Choroid plexus epithelial cell (primary cell): ENCODE measurements at places on chromosomes 16 and 17.
A peak's percentile ranks its signal among the peaks of the same experiment; 100 is the strongest.

DNA sequence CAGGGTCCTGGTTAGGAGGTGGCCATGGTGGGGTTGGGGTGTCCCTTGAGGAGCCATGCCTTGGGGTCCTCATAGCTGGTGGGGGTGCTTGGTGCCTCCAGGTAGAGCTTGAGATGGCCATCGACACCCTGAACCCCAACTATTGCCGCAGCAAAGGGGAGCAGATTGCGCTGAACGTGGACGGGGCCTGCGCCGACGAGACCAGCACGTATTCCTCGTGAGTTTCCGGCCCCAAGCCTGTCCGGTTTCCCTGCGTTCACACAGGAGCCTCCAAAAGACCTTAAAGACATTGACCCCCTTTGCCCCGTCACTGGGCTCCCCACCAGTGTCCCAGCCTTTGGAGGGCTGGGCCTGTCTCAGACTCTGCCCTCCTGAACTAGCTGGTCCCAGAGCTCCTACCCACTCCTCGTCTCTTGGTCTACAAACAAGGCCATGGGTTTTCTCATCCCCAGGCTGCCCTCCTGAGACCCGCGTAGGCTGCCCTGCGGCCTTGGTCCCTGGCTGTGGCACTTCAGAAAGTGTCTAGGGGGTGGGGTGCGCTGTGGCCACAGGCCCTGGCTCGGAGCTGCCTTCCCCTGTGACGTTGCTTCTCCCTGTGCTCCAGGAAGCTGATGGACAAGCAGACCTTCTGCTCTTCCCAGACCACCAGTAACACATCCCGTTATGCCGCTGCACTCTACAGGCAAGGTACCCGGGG lies 11.8 kb downstream of the POLR3E start:
- no peak for DNase-seq

DNA sequence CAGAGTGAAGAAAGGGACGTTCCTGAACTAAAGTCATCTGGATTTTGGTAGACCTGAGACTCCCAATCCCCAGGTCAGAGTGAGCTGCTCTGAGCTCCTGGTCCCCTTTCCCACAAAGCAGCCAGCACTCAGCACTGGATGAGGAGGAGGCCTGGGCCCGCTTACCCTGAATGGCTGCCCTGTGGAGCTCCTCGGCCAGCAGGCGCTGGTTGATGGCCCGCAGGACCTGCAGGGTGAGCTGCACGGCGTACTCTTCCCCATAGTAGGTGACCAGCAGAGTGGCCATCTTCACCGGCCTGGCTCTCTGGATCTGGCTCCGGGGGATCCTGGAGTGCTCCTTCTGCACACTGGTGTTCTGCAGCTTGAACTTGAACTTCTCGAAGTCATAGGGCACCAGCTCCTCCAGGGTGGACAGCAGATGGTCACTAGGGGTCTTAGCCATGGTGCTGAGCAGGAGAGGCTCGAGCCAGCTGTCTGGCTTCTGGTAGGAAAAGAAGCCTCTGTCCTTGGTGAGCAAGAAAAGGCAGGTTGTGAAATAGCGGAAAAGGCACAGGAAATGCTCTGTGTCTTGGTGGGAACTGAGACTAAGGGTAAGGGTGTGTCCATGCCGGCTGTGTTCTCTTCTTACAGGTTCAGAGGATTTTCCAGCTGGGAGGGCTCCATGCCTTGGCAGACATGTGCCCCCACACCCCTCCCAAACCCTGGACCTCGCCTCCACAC lies at the start of gene MEFV:
Gene MEFV, minus strand, starts transcription at position 488 of the 720 bp plus-strand sequence. Its CDS starts 46 bp downstream, at position 442.
- peak; percentile 28 for DNase-seq

DNA sequence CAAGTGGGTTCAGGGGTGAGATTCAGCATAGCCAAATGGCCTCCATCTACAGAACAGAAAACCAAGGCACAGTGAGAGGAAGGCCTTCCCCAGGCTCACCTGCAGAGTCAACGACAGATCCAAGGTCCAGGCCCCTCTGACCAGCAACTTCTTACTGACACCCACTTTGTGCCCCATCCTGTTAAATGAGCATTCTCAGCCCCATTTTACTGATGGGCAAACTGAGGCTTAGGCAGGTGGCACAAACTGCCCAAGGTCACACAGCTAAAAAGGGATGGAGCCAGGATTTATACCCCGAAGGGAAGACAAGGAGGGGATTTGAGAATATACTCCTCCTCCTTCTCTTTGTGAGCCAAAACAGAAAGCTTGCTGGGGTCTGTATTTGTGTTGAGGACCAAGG lies 9.3 kb downstream of the SBK1 start:
- no peak for DNase-seq

DNA sequence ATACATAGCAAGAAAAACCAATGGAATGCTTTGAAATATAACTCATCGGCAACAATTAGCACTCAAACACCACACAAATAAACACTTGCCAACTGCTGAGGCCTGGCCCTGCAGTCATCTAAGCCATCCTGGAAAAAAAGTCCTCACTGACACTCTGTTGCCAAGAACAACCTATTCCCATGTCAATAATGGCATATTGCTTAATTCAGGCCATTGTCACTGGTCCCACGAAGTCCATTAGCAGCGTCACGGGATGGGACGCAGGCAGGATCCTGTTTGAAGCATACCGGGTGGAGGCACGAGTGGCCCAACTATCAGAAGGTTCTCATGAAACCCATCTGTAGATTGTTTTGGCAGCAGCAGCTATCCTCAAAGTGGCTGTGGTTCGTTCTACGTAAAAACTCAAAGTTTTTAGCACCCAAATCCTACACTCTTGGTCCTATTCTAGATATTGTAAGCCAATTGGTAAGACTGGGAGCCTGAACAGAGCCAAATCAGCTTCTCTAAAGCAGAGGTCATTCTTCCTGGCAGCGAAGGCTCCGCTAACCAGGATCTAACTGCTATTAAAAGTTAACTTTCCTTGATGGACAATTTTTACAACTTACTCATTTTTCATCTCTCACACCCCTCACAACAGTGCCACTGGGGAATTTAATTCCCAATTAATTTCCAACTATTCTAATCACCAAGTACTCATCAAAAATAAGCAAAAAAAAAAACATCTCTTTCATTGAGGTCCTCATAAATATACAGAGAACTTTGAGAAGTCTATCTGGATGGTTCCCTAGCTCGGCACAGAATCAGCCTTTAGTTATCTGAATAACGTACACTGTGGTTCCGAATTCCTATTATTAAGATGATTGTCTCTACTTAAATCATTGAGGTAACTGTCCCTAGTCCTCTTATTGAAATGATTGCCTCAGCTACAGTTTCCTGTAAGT lies 91.5 kb downstream of the ZFHX3 start:
- DNase-seq, result no peak

DNA sequence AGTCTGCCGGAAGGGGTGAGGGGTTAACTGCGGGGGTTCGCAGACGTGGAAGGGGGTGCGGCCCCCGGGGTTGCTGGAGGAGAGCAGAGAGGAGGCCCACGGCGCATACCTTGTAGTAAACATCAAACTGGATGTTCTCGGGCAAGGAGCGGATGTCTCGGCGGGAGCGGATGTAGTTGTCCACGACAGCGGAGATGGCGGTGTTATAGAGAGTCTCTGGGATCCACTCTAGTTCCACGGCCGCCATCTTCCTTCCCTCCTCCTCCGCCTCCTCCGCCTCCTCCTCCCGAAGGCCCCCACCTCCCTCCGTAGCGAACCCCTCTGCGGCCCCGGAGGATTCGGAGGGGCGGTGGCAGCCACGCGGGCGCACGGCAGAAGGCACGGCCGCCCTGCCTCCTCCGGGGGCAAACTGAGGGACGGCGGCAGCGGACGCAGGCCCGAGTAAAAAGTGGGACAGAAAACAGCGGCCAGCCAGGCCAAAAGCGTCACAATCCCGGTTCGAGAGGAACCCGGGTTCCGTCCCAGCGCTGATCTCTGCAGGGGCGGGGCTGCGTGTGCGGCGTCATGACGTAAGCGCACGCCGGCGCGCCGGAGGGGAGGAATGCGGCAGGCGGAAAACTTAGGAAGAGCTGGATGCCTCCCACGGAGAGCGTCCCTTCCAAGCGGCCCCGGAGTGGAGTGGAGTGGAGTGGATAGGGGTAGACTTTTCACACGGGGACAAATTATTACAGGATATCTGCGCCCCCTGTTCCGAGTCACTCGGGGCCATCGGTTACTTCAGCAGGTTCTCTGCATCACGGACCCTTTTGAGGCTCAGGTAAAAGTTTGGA lies at the start of gene APPBP2:
Gene APPBP2, minus strand, starts transcription at position 558 of the 830 bp plus-strand sequence. Its CDS starts 311 bp downstream, at position 247.
- peak; percentile 86 for DNase-seq

DNA sequence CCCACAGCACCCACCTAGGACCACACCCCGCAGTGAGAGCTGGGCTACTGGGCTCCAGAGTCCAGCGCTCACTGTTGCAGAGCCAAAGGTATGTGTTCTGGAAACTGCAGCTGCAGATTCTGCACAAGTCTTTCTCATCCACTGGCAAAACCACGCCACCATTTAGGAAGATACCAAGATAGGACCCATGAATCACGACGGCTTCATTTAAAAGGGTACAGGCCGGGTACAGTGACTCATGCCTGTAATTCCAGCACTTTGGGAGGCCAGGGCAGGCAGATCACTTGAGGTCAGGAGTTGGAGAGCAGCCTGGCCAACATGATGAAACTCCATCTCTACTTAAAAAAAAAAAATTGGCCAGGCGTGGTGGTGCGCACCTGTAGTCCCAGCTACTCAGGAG lies 18.8 kb downstream of the FOXF1 start:
- no peak for DNase-seq

GRCh38 chr16:4859190-4859899 lies 12.1 kb downstream of the UBN1 start:
- DNase-seq, result no peak

GRCh38 chr17:81991684-81992305 lies 14.4 kb downstream of the ASPSCR1 start:
- DNase-seq, result peak; percentile 36

- DNase-seq, result peak; percentile 52
Measured at GRCh38 chr17:40113907-40114245, 7.9 kb upstream of the MSL1 start.

GRCh38 chr17:15947271-15947670 lies 2.3 kb downstream of the ADORA2B start:
- DNase-seq, result no peak

DNA sequence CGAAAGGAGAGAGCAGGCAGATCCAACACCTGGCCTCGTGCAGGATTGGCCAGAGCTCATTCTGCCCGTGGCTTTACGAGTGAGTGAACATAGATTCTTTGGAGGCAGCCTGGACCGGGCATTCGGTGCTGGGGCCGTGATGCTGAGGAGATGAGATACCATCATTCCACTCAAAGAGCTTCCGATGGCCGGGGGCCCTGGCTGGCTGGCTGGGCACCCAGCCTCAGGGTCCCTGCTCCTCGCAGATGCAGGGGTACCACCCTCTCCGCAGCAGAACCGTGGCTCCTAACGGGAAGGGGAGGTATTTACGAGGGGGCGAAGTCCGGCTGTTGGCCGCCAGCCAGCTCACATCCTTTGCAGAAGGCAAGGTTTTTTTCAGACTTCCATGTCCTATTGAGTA lies 66.1 kb upstream of the FOXF1 start:
- no peak for DNase-seq

GRCh38 chr17:19650826-19651225 lies 2.3 kb downstream of the ALDH3A2 start:
- DNase-seq, result no peak

DNA sequence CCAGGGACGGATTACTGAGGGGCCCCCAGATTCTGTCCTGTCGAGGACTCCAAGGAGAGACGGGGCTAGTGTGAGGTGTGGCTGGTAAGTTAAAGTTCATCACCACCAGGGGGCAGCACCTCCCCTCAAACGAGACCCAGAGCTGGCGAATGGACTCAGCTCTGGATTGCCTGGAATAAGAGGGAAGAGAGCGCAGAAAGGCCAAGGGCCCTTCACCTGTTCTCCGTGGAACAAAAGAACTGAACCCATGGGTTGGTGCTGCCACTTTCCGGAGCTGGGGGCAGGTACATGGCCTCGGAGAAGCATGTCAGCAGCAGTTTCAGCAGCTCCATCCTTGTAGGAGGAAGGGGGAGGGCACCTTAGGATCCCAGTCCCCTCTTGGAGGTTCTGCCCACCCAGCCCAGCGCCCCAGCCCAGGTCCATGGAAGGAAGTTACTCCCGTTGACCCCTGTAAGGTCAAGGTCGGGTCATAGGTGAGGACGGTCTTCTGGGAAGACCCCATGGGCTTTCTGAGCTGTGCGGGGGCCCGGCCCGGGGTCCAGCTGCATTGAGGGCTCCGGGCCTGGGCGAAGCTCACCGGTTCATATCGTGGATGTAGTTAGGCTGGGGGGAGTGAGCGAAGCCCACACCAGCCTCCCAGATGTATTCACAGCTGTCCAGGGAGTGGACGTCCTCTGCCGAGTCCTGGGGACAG lies 10.8 kb downstream of the HID1 start:
- DNase-seq, result peak; percentile 90

DNA sequence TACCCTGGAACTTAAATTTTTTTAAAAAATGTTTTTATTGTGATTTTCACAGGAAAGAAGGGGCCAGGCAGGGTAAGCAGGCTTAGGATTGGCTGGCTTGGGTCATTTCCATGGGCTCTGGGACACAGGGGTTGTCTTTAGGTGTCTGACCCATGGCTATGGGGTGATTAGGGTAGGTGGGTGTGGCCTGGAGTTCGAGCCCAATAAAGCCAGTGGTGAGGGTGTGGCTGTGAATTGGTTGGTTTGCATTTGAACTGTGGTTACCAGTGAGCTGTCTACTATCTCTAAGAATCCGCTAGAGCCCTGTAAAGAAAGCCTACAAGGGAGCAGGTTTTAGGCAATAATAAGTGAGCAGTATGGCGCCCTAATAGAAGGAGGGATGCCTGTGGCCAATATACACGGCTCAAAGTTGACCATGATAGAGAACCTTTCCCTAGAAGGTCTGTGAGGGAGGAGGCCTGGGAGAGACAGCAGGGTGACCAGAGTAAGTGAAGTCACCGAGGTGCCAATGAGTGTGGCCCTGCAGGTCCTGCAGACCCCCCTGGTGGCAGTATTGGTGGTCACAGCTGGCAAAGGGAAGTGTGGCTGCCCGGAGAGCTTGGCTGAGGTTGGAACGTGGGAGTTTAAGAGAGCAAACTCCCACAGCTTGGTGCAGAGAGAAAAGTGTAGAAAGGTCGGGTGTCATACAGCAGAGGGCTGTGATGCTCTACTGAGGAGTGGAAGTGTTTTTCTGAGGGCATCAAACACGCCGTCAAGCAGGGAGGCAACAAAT lies 454.0 kb downstream of the WWOX start:
- no peak for DNase-seq

DNA sequence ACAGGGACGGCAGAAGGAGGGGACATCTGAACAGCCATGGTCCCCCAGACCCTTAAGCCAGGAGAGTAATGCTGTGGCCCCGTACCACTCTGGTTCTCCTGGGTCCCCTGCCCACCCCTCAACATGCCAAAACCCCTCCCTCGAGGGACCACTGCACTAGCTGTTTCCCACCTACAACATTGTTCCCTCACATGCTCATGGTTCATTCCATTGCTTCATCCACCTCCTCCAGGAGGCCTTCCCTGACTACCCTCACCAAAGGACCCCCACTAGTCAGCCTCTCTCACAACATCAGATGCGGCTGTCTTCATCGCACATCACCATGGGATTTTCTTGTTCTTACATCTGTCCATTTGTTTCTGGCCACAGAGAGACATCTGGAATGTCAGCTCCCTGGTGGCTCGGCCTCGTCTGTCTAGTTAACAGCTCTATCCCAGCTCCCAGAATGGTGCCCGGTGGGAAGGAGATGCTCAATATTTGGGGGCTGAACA lies 1.7 kb downstream of the DOK4 start:
- DNase-seq, result no peak

GRCh38 chr17:32318071-32318470 lies 23.9 kb downstream of the C17orf75 start:
- no peak for DNase-seq

- DNase-seq, result peak; percentile 41
Measured at GRCh38 chr17:32596628-32597027, 109.8 kb downstream of the CDK5R1 start.
